Activated naive CD4-positive, alpha-beta T cell treated with anti-CD3 and anti-CD28 coated beads, Interleukin-2, amount 50 U/mL, for 72 hours (primary cell): ENCODE measurements at places on chromosomes 13 and 19.

DNA sequence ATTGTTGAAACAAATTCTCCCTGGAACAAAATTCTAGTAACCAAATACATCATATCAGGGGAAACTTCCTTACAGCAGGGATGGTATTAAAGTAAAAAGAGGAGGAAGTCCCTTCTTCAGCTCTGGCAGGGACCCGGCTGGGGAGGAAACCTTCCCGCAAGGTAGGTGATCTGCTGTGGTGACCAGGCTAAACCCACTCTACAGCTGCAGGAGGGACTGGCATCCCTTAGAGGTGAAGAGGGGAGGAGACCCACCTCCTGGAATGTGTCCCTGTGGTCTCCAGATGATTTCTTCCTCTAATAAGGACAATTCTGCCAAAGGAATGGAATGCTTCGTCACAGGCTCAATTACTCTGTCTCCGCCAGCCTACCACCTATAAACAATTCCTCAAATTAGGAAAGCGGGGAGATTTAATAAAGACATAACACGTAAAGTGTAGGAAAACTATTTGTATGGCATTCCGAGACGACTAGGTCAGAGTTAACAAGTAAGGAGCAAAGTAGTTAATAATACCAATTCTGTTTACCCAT is 637 bp upstream of the PDS5B start:
- DNase-seq: no peak

DNA sequence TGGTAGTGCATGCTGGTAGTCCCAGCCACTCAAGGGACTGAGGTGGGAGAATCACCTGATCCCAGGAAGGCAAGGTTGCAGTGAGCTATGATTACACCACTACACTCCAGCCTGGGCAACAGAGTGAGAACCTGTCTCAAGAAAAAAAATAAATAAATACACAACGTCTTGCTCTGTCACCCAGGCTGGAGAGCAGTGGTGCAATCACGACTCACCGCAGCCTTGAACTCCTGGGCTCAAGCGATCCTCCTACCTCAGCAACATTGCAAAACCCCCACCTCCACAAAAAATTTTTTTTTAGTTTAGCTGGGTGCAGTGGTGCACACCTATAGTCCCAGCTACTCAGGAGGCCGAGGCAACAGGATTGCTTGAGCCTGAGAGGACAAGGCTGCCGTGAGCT is 8.8 kb downstream of the TPM4 start:
- DNase-seq: no peak

DNA sequence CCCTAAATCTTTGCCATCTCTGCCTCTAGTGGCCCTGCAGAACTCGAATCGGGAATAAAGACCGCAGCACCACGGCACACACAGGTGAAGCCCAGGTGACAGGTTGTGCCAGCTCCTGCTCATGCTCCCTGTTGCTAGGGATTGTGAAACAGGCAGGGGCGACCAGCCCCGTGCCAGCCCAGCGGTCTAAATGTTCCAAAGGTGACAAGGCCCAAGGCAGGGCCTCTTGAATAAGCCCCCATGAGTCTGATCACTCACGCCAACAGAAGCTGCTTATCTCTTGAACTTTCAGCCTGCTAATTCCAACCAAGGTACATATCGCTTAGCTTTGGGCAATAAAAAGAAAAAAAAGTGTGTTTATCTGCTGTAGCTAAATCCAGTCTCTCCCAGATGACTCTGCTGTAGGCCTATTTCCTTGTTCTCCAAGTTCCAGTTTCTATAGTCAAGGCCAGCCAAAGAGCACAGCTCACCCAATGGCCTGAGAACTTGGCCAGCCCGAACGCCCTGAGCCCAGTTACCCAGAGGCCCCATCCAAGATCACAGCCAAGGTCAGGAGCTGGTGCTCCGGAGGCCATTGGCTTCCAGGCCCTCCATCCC is 191.1 kb upstream of the GPR12 start:
- DNase-seq: no peak

DNA sequence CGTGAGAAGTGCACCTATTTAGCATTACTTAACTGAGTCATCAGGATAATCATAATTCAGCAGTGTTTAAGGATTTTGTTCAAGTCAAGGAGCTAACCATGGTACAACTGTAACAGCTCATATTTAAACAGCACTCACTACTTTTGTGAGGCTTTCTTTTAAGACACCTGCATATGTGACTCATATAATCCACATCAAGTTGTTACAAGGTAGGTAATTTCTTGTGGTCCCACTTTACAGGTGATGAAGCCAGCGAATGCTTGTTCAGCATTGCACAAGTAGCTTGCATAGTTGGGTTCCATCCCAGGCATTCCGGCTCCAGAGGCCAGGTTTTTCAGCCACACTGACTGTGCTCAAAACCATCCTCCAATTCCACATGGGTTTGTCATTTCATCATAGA is 569.2 kb downstream of the MYO16 start:
- no peak for DNase-seq

GRCh38 chr19:13016628-13017305 is 21.5 kb downstream of the NFIX start:
- no peak for DNase-seq

GRCh38 chr19:51460164-51460992 is 2.1 kb upstream of the SIGLEC8 start:
- no peak for DNase-seq

- no peak for DNase-seq
Observed at GRCh38 chr19:40278361-40279035, 6.6 kb downstream of the AKT2 start.

DNA sequence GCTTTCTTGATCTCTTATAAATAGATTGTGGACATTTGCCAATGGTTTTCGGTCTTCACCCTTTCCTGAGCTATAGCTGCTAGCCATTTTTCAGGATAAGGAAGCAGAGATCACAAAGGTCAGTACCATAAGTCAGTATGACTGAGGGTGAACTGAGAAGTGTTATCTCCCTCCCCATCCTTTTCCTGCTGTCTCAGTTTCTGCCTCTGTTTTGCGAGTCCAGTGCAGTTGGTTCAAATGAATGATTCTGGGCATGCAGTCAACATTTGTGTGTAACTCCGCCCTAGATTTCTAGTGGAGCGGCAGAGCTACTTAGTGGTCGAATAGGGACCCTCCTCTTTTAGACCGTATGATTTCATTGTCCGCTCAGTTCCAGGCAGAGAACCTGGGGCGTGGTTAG is 460.8 kb upstream of the ARGLU1 start:
- DNase-seq: no peak

- no peak for DNase-seq
Observed at GRCh38 chr13:106488076-106488475, 47.4 kb downstream of the EFNB2 start.

- DNase-seq: no peak
Observed at GRCh38 chr13:102977471-102977870, 88.7 kb downstream of the SLC10A2 start.

GRCh38 chr13:30968846-30969245 is 36.4 kb downstream of the TEX26 start:
- no peak for DNase-seq

DNA sequence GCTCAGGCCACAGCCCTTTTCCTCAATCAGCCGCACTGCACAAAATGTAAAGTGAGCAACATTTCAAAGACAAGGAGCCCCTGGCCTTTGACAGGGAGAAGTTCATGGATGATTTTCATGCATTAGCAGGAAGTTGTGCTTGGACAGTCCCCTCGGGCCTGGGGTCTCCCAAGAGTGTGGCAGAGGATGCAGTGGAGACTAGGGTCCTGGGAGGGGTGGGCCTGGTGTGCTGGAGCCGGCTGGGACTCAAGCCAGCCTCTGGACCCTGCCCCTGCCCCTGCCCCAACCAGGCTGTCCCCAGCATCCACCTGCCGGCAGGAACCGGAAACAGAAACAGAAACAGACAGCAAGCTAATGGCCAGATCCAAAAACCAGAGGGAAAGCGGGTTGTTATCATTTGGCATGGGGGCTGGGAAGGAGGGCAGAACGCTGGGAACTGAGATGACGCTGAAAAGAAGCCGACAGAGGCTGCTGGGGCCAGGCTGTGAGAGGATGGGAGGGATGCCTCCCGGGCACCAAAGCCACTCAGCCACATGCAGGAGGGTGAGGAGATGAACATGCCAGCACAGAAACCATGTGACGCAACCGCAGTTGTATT is 2.3 kb downstream of the GAS6 start:
- DNase-seq: no peak

- DNase-seq: no peak
Observed at GRCh38 chr13:77810430-77810829, 108.2 kb downstream of the EDNRB start.

DNA sequence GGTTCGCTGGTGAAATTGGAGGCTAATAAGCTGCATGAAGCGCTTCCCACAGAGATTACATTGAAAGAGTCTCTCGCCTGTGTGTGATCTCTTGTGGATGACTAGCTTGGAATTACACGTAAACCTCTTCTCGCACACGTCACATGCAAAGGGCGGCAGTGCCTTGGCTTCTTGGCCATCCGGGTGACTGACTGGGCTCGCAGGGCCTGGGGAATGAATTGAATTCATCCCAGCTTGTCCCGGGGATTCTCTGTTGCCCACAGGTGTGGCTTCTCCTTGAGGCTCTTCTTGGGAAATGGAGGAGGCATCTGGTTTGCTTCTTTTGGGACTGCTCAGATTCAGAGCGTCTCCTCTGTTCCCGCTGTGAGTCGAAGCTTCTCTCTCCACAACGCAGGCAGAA is 19.8 kb downstream of the ZSCAN5C start:
- no peak for DNase-seq

DNA sequence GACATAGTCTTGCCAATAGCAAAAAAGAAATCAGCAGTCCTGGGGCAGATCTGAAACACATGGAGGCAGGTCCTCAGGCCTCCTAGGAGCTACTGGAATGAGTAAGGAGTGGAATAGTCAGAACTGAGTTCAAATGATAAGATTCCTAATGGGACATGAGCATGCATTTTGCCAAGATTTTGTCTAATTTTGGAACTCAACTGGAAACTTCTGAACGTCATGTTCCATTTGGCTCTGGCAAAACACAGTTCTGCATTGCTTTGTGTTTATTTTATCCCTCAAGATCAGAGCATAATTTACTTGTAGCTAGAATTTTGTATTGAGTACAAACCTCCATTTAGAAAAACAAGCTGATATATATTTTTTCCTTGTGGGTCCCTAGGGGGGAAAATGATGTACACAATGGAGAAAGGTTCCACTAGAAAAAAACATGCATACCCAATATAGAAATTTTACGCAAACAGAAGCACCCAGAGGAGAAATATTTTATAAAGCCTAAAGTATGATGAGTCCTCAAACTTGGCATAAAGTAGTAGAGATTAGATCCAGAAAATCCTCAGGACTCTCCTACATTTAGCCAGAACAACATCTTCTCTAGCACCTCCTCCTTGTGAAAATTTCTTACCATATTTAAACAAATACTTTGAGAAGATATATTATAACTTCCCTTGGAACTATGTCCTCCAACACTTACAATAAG is 149.0 kb upstream of the SERP2 start:
- DNase-seq: no peak

DNA sequence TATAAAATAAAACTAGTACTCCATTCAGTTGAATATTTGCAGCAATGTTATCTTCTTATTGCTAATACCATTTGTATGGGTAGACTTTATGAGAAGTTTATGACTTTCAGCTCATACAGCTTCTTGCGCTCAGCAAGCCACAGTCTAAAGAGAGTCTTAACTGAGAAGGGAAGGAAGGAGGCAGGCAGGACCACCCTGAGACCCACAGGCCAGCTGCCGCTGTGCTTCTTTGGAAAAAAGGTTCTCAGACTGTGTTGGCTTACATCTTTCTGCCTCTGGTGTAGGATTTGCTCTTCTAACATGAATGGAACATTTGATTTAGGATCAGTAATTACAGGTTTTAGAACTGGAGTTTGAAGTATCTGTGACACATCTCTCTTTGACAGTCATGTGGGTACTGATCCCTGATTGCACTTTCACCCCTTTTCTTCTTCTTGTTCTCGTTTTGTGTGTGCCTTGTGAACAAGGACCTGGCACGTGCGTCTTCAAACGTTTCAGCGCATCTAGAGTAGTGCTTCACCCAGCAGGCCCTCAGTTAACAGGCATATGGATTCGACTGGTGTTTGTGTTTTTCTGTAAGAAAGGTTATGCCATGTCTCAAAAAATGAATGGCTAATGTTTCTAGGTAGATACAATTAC is 7.1 kb upstream of the GPR18 start:
- peak; percentile 54 for DNase-seq

GRCh38 chr19:38012944-38013343 is 105.9 kb downstream of the SIPA1L3 start:
- no peak for DNase-seq

DNA sequence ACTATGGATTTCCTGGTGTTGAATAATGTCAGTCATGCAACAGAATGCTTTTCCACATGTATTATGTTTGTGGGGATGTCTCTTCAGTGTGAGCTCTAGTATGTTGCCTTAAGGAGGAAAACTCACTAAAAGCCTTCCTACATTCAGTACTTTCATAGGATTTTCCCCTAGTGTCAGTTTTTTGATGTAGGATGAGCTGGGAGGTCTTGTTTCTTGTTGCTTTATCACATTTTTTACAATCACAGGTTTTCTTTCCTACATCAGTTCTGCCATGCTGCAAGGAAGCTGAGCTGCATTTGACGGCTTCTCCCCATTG is 8.5 kb upstream of the USP29 start:
- no peak for DNase-seq

GRCh38 chr13:111904166-111904565 is 162.8 kb upstream of the SOX1 start:
- DNase-seq: no peak

- DNase-seq: no peak
Observed at GRCh38 chr19:51060336-51060735, 4.6 kb downstream of the KLK13 start.

DNA sequence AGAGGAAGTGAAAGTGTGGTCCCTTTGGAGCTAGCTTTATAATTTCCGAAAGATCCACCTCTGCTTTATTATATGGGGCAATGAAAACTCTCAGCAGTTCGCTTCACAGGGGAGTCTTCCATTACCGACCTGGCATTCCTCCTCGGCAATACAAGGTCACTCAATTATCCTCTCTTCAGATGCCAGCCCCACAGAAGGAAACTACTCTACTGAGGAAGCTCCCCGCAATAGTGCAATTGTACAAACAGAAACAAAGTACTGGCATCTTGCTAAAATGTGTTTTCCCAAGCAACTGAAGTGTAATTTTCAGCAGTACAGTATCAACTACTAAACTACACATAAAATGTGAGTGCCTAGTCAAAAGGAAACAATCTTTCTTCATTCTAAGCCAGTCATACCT is 702.0 kb downstream of the PCDH9 start:
- DNase-seq: no peak

GRCh38 chr19:50794876-50795663 is 4.9 kb downstream of the ACP4 start:
- no peak for DNase-seq

DNA sequence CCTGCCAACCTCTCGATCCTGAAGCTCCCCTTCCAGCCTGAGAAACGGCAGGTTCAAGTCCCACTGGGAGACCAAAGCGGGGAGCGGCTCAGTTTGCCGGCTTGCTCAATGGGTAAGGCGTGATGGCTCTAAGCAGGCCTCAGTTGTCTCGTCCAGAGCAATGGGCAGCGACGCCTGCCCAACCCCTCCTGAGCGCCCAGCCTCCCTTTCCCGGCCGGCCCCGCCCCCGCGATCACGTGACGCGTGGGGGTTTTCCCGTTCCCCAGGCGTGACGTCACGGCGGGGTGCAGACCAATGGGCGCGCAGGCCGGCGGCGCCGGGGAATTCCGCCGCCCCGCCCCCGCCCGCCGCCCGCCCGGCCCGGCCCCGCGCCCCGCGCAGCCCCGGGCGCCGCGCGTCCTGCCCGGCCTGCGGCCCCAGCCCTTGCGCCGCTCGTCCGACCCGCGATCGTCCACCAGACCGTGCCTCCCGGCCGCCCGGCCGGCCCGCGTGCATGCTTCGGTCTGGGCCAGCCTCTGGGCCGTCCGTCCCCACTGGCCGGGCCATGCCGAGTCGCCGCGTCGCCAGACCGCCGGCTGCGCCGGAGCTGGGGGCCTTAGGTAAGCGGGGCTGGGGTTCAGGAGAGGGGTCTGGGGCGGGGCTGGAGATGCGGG is at the start of gene RELB:
Gene RELB (plus strand): TSS at position 378 of the 653 bp plus-strand sequence. CDS start 116 bp downstream, at position 494.
- DNase-seq: peak; percentile 99
